Stimulated activated CD4-positive, alpha-beta T cell treated with anti-CD3 and anti-CD28 coated beads, Interleukin-1b, Interleukin-23, amount 100 ng/mL, for 4 hours (primary cell): ENCODE measurements at places on chromosomes 12 and 14.

DNA sequence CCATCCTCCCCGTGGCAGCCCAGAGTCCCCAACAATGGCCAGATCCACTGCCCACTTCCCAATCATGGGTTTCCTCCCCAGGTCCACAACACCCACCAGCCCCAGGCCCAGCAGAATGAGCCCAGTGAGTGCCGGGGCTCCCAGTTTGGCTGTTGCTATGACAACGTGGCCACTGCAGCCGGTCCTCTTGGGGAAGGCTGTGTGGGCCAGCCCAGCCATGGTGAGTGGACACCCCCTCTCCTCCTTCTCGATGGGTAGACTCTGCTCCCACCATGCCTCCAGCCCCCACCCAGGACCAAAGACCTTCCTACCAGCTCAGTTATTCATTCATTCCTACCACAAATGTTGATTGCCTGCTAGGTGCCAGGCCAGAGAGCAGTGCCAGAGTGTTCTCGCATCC lies 23.8 kb downstream of the PAPLN start:
- DNase-seq, result no peak

DNA sequence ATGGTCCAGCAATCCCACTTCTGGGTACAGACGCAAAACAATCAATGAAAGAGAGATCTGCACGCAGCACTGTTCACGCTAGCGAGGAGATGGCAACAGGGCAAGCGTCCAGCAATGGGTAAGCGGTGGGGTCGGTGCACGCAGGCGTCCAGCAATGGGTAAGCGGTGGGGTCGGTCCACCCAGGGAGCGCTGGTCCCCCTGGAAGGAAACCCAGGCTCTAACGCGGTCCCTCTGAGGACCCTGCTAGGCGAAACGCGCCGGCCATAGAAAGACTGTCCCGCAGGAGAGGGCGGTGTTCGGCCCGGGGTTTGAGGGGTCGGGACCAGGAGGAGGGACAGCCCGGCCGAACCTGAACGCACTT lies 618 bp upstream of the PGAM5 start:
- no peak for DNase-seq

- no peak for DNase-seq
Measured at GRCh38 chr14:100159865-100160533, 554 bp upstream of the DEGS2 start.

DNA sequence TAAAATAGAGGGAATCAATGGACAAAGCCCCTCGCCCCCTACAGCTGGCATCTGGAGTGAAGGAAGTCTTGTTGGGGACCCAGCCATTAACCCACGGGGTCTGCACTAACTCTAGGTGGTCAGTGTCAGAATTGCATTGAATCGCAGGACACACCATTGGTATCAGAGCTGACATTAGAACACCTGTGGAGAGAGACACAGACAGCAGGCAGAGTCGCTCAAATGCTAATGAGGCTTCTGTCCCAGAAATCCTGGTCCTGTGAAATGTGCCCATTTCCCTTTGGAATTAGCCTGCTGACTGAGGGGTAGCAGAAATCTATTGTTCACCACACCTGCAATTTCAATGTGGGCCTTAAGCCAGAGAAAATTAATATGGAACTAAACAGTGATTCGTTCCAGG lies 33.0 kb downstream of the TMEM132D start:
- no peak for DNase-seq

DNA sequence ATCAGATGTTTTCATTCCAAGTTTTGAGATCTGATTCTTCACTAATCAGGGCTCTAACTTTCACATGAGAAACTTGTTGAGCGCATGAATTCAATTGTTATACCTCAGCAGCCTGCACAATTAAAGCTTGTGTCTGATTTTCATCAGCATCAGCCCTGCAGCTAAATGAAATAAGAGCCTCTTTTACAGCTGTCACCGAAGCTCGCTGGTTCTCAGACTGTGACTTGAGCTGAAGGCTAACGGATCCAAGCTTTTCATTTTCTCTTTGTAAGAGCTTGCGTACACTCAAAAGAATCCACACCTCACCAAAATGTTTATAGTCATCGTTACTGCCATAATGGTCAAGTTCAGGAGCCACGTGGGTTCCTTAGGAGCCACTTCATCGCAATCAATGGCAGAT lies 65.5 kb upstream of the BEGAIN start:
- DNase-seq, result no peak

DNA sequence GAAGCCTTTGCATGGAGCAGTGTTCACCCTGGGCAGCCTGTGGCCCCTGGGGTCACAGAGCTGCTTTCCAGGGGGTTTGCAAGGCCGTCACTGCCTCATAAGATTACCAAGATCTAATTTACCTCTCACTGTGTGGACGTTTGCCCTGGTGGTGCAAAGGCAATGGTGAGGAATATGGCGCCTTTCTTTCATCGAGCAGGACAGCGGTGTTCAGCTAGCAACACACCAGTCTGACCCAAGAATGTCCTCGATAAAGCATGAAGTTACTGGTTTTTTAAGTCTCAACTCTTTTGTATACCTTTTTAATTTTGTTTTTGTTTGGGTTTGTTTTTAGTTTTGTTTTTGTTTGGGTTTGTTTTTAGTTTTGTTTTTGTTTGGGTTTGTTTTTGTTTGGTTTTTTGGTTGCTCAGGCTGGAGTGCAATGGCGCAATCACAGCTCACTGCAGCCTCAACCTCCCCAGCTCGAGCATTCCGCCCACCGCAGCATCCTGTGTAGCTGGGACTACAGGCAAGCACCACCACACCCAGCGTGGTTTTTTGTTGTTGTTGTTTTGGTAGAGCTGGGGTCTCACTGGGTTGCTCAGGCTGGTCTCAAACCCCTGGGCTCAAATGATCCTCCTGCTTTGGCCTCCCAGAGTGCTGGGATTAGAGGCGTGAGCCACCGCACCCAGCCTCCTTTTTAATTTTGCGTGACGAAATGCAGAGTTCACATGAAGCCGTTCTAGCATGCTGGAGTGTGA lies 57.9 kb downstream of the PPP2R5C start:
- no peak for DNase-seq

DNA sequence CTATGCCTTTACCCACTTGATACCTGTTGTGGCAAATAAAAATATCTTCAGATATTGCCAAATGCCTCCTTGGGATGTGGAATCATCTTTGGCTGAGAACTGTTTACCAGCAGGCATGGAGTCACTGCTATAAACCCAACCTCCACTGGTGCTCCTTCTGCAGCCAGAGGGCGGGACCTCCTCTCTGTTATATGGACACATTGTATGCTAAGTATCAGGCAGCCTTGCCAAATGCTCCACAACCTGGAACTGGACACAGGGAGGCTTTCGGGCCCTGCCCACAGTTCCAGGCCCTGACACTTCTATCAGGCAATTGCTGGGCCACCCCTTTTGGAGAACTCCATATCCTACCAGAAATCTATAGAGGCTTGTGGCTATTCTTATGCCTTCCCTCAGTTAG lies 201.0 kb downstream of the TMX1 start:
- DNase-seq, result no peak

DNA sequence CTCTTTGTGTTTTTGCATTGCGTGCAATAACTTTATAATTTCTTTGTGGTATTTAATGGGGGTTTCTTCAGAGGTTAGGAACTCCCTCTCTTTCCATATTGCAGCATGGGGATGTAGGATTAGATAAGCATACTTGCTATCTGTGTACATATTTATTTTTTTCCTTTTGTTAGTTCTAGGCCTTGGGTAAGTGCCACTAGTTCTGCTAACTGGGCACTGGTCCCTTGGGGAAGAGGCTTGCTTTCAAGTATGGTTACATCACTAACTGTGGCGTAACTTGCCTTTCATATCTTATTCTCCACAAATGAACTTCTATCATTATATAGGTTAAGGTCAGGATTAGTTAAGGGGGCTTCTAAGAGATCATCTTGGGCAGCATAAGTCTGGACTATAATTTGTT lies 31.5 kb upstream of the SLCO1B3 start:
- no peak for DNase-seq

DNA sequence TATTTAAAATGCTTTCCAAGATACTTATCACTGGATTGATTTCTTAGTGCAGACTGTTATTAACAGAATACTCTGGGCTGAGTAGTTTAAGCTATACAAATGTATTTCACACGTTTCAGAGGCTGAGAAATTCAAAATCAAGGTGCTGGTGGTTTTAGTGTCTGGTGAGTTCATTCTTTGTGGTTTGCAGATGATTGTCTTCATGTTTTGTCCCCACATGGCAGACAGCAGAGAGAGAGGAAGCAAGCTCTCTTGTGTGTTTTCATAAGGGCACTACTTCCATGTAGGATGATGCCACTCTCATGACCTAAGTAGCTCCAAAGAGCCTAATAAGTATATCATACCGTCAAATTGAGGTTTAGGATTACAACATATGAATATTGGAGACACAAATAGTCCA lies 1348.9 kb upstream of the FLRT2 start:
- no peak for DNase-seq

- peak; percentile 73 for DNase-seq
Measured at GRCh38 chr12:51391283-51392123, at the start of gene GALNT6. TSS of gene GALNT6 (minus strand) at chr12:51391406. CDS start at chr12:51379781, 11,625 bp downstream.

GRCh38 chr12:117049295-117049694 lies 49.9 kb downstream of the TESC start:
- no peak for DNase-seq

- DNase-seq, result no peak
Measured at GRCh38 chr12:49068879-49069506, 786 bp downstream of the RHEBL1 start.

GRCh38 chr12:85996280-85996679 lies 122.2 kb downstream of the NTS start:
- no peak for DNase-seq

DNA sequence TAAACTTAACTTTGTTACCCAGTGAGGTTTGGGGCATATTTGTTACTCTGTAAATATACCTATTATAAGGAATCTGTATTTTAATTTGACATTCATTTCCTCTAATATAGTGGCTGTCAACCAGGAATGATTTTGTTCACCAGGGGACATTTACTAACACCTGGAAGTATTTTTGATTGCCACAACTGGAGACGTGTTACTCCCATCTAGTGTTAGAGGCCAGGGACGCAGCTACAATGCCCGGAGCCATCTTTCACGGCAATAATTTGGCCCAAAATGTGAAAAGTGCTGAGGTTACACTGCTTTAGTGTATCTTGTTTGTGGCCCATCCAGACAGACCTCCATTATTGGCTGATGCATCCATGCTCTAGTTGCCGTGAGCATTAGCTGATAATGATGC lies 881.3 kb upstream of the ATXN7L3B start:
- no peak for DNase-seq

DNA sequence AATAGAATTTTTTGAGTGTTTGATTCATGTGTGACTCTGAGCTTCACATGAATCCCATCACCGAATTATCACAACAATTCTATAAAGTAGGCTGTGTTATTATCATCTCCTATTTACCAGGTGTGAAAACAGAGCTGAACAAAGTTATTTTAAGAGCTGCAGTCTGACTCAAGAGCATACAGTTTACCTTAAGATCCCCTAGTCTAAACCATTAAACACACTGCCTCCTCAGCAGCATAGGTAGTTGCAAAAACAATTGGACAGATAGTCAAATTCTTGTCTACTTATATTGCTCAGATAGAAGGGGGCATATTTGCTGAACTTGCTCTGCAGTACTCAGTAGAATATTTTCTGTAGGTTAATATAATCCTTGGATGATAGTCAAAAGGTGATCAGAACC lies 219.8 kb upstream of the ATP2B1 start:
- DNase-seq, result no peak

- no peak for DNase-seq
Measured at GRCh38 chr14:25150934-25151790, 101.2 kb upstream of the STXBP6 start.

DNA sequence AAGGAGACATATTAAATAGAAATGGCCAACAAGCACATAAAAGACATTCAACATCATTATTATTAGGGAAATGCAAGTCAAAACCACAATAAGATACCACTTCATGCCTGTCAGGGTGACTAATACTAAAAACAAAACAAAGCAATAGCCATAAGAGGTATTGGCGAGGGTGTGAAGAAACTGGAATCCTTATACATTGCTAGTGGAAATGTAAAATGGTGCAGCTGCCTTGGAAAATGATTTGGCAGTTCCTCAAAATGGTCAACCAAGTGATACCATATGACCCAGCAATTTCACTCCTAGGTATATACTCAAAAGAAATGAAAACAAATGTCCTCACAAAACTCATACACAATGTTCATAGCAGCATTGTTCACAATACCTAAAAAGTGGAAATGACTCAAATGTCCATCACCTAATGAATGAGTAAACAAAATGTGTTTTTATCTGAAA lies 27.0 kb downstream of the GPR135 start:
- DNase-seq, result no peak

GRCh38 chr14:58919217-58919616 lies 269.2 kb upstream of the DAAM1 start:
- DNase-seq, result no peak

DNA sequence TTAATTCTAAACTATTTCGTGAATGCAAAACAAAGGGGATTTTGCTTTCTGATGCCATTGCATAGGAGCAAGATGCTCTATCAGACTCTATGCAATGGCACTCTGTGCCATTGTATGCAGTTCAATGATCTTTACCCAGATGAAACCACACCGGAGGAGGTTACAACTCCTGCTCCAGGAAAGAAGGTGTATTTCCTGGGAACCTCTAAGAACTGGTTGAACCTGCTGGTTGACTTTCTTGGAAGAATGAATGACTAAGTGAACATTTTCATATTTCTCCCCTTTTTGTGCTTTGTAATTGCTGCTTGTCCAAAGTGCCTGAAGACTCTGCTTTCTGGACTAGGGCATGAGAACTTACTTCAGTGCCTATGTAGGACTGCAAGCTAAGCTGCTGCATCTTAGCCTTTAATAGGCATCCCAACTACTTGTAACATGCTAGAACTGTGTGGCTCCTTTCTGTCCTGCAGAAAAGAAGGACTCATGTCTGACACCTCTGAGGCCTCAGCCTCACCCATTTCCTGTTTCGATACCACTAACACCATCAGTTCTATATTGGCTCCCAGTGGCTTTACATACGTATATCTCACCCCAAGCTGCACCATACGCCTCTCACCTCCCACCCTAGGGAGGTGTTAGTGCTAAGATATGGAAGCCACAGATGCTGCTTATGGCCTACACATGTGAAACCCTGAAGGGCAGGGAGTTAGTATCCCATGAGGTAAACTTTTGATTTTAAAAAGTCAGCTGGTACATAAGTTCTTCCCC lies 193.5 kb upstream of the CNOT2 start:
- no peak for DNase-seq

GRCh38 chr14:69481815-69482568 lies 2.5 kb upstream of the PLEKHD1 start:
- no peak for DNase-seq

DNA sequence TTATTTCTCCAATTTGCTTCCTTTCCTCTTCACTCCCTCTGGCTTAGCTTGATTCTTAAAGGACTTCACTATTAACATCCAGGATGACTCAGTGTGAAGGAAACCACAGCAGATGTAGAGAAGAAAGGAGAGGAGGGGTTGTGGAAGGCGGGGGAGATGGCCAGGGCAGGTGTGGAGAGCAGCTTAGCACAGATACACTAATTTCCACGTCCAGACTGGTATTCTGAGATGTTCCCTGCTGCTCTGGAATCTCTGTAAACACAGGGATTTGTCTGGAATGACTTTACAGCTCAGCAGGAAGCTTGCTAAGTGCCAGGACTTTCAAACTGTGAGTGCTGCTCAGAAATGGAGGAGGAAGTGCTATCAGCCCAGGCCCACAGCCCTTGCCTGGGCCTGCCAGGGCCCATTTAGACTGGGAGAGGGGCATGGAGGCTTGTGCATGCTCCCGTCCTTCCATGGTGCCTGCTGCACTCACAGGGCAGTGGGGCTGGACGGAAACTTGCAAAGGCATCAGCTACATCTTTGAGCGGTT lies 202.5 kb upstream of the DDHD1 start:
- DNase-seq, result no peak
